ENCODE measurements at places on chromosomes 6 and 20.
A peak's percentile ranks its signal among the peaks of the same experiment; 100 is the strongest.

GRCh38 chr6:155418017-155418761 is 37.5 kb downstream of the NOX3 start:
- DNase-seq, result peak; percentile 26

DNA sequence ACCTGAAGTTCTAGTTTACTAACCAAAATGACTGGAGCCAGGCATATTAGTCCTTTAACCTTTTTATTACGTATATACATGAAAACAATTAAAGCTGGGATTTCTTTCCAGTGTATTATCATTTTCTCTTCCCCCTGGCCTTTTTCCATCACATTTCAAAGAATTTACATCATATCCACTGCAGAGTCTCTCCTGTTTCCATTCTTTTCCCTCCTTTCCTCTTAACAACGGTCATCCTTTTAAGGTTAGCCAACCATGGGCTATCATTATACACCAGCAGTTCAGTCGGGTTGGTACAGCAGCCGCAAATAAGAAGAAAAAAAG is 104.6 kb downstream of the TFAP2A start:
- no peak for DNase-seq

- no peak for DNase-seq
Measured at GRCh38 chr20:48490961-48491831, 336.6 kb downstream of the PREX1 start.

DNA sequence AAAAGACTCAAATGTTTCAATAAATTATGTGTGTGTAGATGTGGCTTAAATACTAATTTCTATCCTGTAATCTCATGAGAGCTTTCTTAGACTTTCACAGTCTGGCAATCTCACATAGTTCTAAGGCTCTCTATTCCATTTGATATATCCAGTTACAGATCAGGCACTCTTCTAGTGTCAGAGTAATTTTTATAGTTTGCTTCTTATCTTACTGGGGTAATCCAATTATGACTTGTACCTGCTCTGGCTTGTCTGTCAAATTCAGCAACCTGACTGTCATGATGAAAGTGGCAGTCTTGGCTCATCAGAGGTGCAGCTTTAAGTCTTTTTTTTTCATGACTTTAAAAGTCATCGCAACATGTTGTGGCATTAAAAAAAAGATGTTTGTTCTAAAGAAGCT is 513.2 kb upstream of the MAN1A1 start:
- no peak for DNase-seq

DNA sequence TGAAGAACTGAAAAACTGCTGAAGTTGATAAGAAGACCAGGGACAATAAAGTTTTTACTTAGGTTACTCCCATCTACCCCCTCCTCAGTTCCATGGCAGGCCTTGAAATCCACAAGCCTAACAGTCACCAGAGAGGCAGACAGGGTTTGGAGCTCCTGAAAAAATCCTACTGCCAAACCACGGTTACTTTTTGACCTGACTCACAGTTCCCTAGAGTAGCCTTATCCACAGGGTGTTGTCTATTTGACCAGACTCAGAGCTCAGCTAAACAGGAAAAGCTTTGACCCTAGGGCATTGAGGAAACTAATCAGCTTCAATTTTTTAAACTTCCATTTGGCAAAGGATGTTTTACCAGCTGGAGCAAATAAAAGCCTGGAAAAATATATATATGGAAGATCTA is 257.7 kb upstream of the NT5E start:
- no peak for DNase-seq

GRCh38 chr20:34300809-34301586 is 2.2 kb downstream of the AHCY start:
- no peak for DNase-seq

DNA sequence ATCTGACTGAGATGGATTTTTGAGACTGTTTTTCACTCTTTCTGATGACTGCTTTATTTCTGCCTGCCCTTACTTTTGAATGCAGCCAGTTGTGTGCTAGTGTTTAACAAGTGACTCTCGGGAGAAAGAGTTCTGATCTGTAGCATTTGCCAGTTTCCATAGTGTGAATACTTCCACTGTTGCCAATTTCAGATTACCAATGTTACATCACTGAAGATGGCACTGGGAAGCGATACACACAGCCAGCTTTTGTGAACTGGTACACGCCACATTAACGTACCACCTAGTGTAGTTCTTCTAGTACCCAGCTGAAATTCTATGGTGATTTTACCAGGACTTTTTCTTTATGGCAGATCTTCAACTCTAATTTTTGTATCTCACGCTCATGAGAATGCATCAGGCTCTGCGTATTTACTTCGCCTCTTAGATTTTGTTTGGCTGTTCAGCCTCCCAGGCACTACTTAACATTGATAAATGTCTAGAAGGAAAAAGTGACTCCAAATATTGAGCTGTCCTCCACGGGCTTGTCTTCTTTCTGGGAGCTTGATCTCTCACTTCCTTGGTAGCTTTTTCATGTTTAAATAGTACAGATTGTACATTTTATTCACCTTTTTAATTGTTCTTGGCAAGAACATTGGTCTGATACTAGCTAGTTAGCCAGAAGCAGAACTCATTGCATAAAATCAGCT is 521.6 kb upstream of the SOX4 start:
- no peak for DNase-seq

GRCh38 chr6:113668641-113669408 is 188.3 kb upstream of the MARCKS start:
- no peak for DNase-seq

DNA sequence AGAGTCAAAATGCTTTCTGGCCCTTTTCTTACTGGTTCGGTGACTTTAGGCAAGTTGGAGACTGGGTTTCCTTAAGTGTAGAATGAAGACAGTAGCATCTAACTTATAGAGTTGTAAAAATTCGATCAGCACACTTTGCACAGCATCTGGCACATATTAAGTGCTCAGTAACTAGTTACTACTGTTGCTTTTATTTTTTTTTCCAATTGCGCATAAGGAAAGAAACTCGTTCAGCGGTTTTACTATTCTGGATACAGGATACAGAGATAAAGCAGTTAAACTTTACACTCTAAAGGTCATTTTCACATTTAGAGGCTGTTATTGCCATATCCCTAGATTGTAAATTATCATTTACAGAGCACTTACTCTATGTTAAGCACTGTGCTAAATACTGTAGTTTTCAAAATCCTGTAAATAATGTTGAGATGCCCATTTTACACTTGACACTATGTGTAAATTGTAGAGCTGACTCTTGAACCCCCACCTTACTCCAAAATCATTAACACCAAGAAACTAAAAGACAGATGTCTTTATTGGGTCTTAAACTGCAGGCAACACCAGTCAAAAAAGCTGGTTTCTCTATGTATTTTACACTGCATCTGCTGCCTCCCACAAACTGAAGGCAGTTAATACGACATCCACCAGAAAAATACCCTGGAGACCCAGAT is 886 bp downstream of the ROMO1 start:
- DNase-seq, result no peak

DNA sequence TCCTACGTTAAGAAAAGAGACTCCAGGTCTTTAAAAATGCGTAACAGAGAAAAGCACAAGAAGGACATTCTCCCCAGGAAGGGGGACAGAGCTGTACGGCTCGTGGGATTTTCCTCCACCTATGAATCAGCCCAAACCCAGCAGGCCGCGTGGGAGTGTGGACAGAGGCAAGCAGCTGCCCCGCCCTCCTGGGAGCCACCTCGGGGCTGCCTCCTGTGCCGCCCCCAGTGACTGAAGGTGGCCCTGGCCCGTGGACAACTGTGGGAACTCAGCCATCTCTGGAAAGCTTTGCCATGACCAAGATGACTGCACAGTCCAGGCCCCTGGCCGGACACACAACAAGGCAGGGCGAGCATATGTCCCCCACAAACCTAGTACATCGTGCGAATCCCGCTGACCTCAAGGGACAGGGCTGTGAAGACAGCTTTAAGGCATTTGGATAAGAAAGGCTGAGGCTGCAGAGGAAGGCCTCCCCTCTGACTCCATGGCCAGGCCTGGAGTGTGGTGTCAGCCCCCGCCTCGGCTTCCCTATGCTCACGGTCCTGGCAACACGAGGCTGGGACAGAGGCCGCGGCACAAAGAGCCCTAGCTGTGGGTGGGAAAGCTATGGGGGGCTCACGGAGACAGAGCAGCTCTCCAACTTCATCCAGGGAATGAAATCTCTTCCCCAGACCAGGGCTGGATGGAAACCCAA is 26.9 kb downstream of the PXDC1 start:
- DNase-seq, result no peak
